ENCODE measurements at places on chromosomes 1 and 21. TPM values are rescaled to one million over a fixed set of nuclear protein-coding genes. Genes with fewer than 3 reads are reported as not detected.

Gene GGPS1
- total RNA-seq: 20.1 TPM

Gene SELE
- total RNA-seq: not detected

Gene C2CD2
- 39.0 TPM for total RNA-seq

Gene RIPK4
- 0.54 TPM for total RNA-seq

Gene PTCH2
- 0.10 TPM for total RNA-seq

Gene LIPI
- total RNA-seq: not detected

Gene LCE1A
- total RNA-seq: not detected

Gene EPS8L3
- total RNA-seq: not detected

Gene CASP9
- total RNA-seq: 4.5 TPM

Gene RHEX
- not detected for total RNA-seq

Gene NOS1AP
- 0.59 TPM for total RNA-seq

Gene FAAH
- total RNA-seq: 0.81 TPM

Gene TNNT2
- 0.78 TPM for total RNA-seq

Gene GRHL3
- total RNA-seq: not detected

Gene KRTAP22-2
- not detected for total RNA-seq

Measured in cardiac ventricle fibroblast (primary cell).